ENCODE measurements at places on chromosomes 16 and 17.
A peak's percentile ranks its signal among the peaks of the same experiment; 100 is the strongest.

GRCh38 chr16:31532896-31533295 is 5.2 kb downstream of the AHSP start:
- DNase-seq: no peak

GRCh38 chr17:79997011-79997660 is 38.5 kb downstream of the TBC1D16 start:
- peak; percentile 53 for DNase-seq

DNA sequence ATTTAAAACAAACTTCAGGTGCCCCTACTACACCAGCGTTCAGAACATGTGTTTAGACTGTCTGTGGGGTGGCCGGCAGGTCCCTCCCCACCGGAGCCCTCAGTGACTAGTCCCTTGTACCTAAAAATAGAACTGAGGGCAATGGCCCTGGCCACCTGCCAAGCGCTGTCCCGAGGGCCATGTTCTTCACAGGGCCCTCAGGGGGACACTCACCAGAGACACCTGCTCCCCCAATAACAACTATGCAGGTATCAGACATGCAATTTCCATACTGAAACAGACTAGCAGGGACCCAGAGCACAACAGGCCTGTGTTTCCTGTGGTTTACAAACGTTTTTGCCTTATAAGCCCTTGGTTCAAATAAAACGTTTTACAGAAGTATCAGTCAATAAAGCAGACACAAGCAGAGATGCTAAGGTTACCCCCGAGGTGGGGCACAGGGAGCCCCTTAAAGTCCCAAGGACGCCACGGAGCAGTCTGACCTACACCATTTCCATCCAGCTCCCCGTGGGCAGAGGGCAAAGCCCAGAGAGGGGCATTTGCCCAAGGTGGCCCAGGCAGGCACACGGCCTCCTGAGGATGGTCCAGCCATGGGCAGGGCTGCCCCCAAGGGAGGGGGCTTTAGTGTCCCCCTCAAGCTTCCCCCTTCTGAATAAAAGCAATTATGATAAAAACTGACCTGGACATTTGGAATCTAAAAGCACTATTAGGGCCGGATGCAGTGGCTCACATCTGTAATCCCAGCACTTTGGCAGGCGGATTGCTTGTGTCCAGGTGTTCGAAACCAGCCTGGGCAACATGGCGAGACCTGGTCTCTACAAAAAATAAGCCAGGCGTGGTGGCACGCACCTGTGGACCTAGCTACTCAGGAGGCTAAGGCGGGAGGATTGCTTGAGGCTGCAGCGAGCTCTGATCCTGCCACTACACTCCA is 896 bp upstream of the MYLK3 start:
- no peak for DNase-seq

- DNase-seq: no peak
Measured at GRCh38 chr17:83075270-83075880, 4.0 kb upstream of the METRNL start.

DNA sequence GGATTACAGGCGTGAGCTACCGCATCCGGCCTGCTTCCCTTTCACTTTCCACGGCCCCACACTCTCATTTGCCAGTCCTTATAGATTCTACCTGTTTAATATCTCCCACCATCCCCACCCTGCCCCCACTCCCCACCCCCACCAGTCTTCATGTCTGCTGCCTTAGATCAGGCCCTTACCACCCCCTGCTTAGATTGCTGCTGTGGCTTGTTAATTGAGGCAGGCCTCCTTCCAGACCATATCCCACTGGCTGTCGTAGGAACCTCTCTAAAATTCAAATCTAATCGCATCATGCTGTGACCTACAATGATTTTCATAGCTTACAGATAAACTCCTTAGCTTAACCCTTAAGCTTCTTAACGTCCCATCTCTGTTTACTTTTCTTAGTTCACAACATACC is 4.9 kb downstream of the IQCK start:
- no peak for DNase-seq

GRCh38 chr16:30342751-30343490 is 12.2 kb downstream of the CD2BP2 start:
- no peak for DNase-seq

GRCh38 chr16:69100071-69100691 is 5.3 kb upstream of the HAS3 start:
- DNase-seq: no peak

- no peak for DNase-seq
Measured at GRCh38 chr17:19470530-19471261, 59.7 kb downstream of the RNF112 start.

DNA sequence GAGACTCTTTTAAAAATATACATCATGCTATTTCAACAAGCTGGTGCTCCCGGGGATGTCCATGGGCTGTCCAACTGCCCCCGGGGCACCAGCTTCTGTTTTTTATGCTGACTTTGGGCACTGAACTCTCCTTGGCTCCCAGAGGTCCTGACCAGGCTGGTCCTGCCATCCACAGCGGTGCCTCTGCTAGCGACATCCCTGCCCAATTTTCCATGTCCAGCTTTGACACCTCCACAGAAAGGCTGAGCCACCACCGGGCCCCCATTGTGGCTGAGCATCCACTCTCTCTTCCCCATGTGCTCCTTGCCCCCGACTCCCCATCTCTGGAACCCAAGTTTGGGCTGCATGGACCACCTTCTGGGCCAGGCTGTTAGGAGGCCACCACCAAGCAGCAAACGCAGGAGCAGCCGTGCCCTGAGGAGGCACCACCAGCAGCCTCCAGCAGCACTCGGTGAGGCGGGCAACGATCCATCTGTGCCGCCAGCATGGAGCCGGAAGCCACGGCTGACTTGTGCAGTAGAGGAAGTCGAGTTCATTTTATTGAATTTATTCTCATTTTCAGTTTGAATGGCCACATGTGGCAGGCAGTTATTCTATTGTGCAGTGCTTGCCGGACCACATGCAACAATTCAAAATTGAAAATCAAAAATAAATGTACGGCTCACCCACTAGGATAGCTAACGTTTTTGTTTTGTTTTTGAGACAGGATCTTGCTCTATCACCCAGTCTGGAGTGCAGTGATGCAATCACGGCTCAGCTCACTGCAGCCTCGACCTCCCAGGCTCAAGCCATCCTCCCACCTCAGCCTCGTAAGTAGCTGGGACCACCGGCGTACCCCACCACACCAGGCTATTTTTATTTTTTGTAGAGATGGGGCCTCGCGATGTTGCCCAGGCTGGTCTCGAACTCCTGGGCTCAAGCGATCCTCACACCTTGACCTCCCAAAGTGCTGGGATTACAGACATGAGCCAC is 2.8 kb upstream of the MEAK7 start:
- DNase-seq: no peak

- DNase-seq: no peak
Measured at GRCh38 chr17:78901806-78902205, 1.2 kb downstream of the CEP295NL start.

GRCh38 chr17:77131904-77132303 is 8.9 kb upstream of the SEC14L1 start:
- no peak for DNase-seq

GRCh38 chr17:18191967-18192366 is 8.3 kb downstream of the ALKBH5 start:
- DNase-seq: no peak

GRCh38 chr16:67390816-67391423 is 2.4 kb downstream of the TPPP3 start:
- peak; percentile 17 for DNase-seq

DNA sequence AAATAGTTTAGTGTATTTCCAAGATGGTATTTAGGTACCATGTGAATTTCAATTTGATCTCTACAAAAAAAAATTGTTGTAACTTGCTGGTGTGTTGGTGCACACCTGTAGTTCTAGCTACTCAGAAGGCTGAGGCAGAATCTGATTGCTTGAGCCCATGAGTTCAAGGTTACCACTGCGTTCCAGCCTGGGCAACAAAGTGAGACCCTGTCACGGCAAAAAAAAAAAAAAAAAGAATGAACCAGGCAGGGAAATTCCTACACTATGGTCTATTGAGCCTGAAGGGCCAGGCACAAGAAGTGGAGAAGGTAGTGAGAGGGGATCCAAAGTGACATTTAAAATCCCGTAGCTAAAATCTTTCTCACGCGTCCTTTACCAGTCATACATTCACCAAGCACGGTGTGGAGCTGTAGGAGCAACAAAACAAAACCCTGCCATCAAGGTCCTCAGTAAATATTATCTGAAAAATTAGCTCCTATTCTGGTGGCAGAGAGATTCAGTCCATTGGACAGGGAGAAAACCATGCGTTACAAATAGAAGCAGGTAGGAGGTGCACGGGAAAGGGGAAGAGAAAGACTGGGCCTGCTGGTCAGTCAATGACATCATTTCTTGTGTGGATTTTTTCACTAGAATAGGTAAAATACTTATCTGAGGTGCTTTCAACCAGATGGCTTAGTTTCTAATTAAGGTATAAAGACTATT is 27.3 kb downstream of the TXNDC11 start:
- DNase-seq: no peak

DNA sequence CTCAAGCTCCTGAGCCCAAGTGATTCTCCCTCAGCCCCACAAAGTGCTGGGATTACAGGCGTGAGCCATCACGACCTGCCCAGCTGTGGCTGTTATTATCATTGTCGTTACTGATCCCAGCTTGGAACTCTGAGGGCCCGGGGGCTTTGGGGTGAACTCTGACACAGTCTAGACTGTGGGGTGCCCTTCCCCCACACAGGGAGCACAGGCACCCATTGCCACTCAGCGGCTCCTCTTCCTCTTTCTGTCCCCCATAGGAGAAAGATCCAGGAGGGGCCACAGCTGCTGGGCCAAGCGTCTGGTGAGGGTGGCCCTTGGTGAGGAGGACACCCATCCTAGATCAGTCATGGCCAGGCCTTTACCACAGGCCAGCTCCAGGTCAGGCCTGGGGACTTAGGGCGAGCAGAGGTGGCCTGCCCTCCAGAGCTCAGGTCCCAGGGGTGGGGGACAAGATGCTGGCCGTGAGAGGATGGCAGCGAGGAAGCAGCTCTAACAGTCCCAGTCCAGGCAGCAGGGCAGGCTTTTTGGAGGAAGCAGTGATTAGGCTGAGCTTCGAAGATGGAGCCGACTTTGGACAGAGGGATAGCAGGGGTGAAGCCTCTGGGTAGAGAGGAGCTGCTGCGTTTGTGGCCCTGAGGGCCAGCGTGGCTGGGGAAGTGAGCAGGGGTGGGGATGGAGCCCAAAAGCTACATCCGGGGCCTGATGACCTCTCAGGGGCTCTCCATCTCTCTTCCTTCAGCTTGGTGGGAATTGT is 24.7 kb downstream of the TMEM235 start:
- no peak for DNase-seq

DNA sequence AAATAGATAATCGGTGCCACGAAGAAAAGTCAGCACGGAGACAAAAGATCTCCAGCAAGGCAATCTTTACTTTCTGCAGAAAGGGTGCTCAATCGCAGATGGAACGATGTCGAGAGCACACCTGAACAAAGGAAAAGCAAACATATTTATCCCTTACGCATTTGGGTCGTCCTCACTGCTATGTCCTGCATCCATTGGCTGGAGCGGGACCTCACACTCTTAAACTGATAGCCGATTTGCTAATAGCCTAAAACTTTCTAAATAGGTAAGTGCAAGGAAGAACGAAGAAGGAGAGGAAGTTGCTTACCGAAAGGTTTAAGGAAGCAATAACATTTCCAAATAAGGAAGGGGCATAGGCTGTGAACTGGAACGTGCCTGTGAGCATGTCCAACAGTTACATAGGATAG is 1.2 kb upstream of the AKAP10 start:
- no peak for DNase-seq

DNA sequence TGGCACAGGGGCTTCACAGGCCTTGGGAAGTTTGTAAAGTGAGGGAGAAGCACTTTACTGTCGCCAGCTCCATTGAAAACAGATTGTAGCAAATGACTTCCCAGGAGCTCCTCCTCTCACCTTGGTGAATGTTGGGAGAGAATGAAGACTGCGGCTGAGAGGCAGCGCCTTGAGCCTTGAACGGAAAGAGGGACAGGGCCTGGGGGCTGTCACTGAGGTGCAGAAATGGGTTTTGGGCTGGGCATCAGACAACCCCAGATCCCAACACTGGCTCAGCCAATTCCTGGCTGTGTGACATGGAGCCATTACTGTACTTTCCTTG is 603 bp upstream of the MRTFB start:
- no peak for DNase-seq

- DNase-seq: no peak
Measured at GRCh38 chr16:27304881-27305745, 8.7 kb upstream of the IL4R start.

DNA sequence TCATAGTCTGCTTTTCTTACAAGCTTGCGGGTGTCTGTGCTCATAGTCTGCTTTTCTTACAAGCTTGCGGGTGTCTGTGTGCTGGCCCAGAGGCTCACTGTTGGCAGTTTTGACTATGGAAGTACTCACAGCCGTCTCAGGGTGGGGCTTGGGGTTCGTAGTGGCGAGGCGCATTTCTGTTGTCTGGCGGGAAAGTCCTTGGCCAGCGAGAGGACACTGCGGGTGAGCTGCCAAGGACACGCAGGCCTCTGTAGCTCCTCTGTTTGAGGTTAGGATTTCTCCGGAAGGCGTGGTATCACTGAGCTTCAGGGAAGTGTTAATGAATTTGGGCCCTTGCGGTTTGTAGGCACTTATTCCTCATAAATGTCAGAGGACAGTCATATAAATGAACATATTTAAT is 13.5 kb downstream of the TBCD start:
- DNase-seq: no peak

- no peak for DNase-seq
Measured at GRCh38 chr17:51251010-51251409, 8.8 kb downstream of the MBTD1 start.

DNA sequence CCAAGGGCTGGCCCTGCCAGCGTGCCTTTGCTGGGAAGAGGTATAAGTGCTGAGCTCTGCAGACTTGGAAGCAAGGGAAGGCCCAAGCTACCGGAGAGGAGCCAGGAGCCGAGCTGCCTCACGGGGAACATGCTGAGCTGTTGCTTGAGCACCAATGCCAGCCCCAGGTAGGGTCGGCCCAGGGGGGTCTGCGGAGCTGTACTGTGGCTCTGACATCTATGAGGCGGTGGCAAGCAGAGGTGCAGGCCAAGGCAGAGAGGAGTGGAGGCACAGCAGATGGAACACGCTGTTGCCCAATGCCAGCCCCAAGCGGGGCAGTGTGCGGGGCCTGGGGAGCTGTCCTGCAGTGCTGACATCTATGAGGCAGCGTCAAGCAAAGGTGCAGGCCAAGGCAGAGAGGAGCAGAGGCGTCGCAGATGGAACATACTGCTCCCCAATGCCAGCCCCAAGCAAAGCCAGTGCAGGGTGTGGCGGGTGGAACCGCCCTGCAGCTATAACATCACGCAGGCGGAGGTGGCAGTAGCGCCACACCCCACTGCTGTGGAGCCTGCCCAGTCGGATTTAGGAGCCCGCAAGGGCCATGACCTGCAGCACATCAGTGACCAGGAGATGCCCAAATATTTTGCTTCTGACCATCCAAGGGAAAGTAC is 10.0 kb downstream of the GGA2 start:
- DNase-seq: no peak

DNA sequence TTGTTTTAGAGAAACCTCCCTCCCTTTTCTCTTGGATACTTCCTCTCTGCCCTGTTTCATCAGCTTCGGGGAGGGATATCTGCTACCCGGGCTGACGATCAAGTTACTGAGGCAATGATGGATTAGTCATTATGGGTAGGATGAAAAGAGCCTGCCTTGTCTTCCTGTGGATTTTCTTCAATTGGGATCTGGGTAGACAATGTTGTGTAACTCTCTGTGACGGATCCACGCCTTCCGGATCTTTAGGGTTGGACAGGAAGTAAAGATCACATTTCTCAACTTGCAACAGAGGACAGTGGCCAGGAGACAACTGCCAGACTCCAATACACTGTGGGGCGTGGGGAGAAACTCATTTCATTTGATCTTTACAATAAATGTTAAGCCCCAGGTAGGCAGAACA is 11.3 kb upstream of the CHST6 start:
- no peak for DNase-seq

- DNase-seq: no peak
Measured at GRCh38 chr17:8475781-8476180, 40.1 kb downstream of the NDEL1 start.
